Amygdala (tissue), 56 donors: ENCODE measurements at places on chromosomes 3 and 15.

- DNase-seq: no peak
Measured at GRCh38 chr3:48681541-48681880, 4.2 kb downstream of the NCKIPSD start.

DNA sequence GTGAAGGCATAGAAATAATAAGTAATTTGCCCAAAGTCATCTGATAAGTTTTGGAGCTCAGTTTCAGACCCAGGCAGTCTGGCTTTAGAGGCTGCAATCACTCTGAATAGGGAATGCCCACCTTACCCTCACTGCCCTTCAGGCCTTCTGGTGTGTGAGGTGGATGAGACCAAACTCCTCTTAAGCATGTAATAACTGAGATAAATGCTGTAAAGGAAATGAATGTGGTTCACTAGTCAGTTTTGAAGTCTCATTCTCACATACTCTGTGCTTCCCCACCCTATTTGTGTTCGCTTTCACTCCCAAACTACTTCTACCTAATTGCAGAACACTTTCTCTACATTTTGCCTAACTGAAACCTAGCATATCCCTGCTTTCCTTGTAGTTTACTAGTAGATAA, 144.1 kb downstream of the FILIP1L start:
- no peak for DNase-seq

DNA sequence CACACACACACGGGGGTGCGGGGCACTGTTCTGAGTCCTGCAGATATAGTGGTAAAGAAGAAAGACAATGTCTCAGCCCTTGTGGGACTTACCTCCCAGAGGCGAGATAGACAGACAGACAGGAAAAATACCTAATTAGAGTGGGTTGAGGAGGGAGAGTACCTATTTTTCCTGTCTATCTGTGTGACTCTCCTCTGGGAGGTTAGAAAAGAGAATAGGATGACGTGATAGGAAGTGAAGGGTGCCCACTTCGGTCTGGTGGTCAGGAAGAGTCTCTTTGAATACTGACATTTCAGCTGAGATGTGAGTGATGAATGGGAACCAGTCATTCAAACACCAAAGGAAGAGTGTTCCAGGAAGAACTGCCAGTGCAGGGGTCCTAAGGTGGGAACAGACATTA, 4.1 kb upstream of the APOD start:
- DNase-seq: no peak

DNA sequence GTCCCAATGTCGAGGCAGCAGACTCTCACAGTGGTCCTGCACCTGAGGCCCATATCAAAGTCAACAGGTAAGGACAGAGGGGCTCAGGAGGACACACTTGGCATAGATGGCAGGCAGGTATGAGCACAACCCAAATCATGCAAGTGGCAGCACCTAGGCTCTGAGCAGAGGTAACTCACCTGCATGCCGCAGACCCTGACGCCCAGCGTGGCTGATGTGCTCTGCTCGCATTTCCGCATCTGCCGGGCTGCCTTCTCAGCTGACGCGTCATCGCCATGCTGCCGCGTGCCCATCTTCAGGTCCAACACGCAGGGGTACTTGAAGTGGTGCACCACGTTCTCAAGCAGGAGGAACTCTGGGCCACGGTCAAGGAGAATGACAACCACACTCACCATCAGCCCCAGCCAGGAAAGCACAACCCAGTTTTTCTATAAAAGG, 4.2 kb upstream of the GMPPB start:
- no peak for DNase-seq

GRCh38 chr3:184039414-184039813, 7.9 kb downstream of the HTR3D start:
- no peak for DNase-seq

DNA sequence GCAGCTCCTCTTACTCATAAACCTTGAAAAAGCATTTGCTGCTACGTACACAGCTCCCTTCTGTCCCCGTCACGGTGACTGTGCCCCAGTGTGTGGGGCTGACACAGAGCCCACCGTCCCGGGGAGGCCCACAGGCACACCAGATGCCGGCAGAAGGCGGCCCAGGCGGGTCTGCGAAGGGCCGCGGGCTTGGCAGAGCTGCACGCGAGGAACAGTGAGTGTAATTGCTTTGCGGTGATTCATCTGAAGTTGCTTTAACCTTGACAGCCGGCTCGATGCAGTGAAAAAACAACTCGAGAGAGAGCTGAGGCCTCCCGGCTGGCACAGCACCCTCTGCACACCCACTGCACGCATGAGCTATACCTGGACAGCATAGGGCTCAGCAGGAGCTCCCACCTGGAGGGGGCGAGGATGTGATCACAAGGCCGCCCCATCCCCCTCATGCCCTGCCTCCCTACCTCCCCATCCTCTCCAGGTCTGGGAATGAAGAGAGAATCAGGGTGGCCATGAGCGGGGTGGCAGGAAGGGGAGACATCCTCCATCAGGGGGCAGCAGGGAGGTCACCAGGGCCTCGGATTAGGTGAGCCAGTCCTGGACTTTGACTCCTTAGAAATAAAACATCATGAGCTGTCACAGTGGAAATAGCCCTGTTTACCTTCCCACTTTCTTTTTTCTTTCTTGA, 172.7 kb downstream of the MEGF11 start:
- DNase-seq: no peak

DNA sequence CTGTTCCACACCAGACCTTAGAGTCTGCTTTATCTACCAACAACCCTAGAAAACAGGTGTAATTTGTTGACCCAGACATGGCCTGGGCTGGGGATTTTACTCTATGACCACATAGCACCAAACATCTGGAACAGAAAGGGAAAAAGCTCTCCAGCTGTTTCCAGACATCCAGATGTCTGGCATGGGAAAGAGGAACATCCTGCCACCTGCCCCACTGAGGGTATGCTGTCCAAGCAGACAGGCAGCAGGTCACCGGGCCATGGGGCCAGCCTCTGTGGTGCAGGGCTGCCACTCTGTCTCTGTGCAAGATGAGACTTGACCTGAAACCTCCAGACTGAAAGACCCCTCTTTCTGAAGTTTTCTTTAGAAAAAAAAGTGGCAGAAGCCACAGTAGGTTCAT, 359.3 kb upstream of the ICE2 start:
- DNase-seq: no peak

DNA sequence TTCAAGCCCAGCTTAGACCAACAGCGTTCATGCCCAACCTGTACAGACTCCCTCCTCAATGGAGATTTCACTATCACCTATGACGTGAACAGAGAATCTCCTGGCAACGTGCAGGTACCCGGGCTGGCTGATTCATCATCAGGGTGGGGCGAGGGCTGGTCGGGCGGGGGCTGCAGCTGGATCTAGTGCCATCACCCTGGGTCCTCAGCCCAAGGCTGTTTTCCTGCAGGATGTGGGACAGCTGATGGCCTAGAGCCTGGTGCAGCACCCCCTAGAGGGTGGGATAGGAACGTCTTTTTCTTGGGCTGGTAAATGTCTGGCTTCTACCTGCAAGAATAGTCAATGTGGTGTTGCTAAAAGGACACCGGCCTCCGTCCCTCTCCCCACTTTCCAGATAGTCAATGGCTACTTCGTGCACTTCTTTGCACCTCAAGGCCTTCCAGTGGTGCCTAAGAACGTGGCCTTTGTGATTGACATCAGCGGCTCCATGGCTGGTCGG, 4.4 kb downstream of the ITIH3 start:
- no peak for DNase-seq

DNA sequence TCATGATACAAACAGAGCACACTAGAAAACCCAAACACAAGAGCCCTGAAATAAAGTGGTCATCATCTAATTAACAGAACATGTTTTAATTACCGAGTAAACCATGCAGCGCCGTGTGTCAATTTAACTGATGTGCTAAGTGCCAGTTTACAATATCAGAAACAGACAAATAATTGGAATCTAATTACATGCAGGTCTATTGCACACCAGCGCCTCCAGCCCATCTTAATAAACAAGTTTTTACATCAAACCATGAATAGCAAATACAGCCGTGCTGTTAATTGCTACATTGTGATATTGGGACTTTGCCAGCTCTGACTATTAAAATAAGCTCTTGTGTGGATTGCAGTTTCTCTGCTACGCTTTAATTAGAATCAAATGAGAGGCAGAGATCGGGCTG, 510.2 kb upstream of the MDFIC2 start:
- no peak for DNase-seq

- no peak for DNase-seq
Measured at GRCh38 chr3:194573680-194574437, 59.4 kb downstream of the TMEM44 start.

DNA sequence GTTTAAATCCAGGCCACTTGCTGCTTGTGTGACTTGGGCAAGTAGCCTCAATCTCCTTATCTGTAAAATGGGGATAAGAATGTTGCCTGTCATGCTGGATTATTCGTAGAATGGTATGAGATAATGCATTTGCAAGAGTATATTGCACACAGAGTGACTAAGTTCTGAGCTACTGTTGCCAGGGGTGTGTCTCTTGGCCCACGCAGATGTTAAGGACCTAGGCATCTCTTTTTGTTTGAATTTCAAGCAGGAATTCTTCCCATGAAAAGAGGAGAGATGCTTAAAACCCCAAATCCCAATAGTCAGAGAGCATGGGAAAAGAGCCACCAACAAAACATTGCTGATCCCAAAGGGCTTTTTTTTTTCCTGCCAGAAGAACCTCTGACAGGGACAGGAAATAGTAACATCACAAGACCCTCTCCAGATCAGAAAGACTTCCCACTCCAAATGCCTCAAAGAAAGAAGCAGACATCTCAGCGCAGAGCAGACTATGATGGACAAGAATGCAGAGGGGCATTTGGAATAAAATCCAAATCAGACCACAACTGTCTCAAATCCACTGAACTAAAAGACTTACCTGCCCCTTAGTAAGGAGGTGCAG, 90.5 kb downstream of the MRPL46 start:
- DNase-seq: no peak

GRCh38 chr3:140898340-140899180, 43.1 kb upstream of the SLC25A36 start:
- DNase-seq: no peak

DNA sequence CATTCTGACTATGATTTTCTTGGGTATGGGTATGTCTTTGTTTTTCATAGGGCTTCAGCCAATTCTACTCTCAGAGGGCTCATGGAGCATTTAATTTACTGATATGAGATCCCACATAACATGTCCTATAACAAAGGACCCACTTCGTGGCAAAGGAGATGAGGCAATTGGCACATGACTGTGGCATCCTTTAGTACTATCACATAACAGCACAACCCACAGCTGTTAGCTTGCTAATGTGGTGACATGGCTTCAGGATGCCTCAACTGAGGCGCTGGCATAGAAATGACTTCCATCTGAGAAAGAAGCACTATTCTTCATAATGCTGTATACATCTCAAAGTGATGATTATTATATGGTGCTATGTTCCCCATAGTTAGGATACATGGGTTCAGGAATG, 48.1 kb upstream of the RFX7 start:
- no peak for DNase-seq

DNA sequence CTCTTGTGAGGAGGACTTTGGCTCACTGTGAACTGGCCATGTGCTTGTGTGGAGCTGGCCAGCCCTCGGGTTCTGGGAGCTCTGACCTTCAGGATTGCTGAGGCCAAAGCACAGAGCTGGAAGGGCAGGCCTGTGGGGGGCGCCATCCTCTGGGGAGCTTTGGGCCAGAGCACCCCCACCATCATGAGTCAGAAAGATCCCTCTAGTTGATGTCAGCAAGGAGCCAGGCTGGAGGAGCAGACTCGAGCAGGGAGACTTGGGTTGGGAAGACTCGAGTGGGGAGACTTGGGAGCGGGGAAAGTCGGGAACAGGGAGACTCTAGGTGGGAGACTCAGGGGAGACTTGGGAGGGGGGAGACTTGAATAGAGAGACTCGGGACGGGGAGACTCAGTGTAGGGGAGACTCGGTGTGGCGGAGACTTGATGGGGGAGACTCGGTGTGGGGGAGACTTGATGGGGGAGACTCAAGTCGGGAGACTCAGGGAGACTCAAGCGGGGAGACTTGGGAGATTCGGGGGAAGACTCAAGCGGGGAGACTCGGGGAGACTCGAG, 37.7 kb upstream of the PLXNA1 start:
- no peak for DNase-seq

DNA sequence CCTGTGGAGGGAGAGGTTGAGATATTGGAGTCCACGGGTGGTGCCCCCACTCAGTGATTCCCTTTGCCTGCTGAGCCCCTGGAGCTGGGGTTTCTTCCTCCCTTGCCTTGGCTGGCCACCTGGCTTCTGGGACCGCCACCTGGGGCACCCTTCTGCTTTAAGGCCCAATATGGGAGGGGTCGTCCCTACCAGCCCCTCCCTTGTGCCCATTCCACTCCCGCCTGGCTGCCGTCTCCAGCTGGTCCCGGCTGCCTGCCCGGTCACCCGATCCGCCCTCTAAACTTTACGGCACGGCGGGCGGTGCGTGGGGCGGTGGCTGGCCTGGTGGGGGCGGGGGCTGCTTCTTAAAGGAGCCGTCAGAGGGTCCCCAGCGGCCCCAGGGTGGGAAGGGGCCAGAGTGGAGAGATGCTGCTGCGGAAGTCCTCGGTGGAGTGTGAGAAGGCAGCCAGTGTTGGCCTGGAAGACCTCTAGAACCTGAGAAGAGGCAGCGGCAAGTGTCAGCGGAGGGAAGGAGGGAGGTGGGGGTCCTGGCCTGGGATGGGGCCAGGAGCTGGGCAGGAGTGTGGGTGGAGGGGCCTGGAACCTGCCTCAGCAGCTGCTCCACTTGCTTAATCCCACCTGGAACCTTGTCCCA, 1.6 kb upstream of the SEMA3B start:
- DNase-seq: no peak

- DNase-seq: no peak
Measured at GRCh38 chr3:2897821-2898220, 212.4 kb downstream of the IL5RA start.

- DNase-seq: no peak
Measured at GRCh38 chr15:86103825-86104224, 24.2 kb downstream of the AGBL1 start.

DNA sequence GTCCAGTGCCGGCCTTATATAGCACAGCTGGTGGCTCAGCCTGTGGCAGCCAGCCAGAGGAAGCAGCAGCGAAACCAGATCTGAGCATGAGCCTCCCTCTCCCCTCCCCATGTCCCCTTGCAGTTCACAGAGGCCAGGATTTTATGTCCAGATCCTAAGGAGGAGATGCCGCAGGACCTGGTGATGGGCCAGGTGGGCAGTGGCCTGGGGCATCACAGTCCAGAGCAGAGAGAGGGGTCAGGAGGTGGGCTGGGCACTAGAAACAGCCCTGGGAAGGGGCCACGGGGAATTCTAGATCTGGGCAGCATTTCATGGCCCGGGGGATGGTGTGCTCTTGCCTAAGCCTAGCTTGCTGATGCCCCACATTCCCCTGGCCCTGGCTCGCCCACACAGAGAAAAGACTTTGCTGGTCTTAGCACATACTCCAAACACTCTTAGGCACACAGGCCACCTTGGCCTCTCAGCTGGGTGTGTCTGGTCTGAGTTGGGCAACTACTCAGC, 259 bp upstream of the CILP start:
- no peak for DNase-seq

DNA sequence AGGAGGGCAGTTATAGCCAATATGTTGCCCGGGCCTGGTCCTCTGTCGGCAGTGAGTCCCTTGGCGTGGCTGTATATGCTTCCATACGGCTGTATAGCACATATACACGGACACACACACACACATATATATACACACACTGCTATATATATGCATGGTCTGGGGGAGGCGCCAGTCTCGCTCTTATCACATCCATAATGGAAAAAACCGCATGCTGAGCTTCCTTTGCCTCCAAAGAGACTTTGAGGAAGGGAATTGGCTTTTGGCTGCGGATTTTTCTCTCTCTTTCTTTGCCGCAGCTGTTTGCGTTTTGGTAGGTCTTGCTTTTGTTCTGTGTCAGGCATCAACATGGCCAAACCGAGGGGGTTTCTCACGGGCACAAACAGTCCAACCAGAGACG, 11.3 kb upstream of the TMEM115 start:
- DNase-seq: no peak

- DNase-seq: no peak
Measured at GRCh38 chr15:51661072-51661471, 20.2 kb upstream of the SCG3 start.

- DNase-seq: no peak
Measured at GRCh38 chr15:58374147-58374546, 57.6 kb upstream of the LIPC start.
